ENCODE measurements at places on chromosomes 11 and 22.

GRCh38 chr11:96295369-96295768 is 47.6 kb downstream of the MAML2 start:
- no peak for DNase-seq

GRCh38 chr11:14380947-14381561 is 22.1 kb upstream of the RRAS2 start:
- DNase-seq: peak; percentile 57

DNA sequence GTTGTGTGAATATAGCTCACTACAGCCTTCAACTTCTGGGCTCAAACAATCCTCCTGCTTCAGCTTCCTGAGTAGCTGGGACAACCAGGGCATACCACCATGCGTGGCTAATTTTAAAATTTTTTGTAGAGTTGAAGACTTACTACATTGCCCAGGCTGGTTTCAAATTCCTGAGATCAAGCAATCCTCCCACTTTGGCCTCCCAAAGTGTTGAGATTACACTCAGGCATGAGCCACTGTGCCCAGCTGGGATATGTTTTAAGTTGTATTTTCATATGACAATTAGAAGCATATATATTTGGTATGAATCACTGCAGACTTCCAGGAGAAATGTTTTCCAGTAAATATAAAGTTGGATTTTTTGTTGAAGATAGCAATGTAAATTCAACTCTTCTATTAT is 15.4 kb downstream of the DDX10 start:
- DNase-seq: no peak

DNA sequence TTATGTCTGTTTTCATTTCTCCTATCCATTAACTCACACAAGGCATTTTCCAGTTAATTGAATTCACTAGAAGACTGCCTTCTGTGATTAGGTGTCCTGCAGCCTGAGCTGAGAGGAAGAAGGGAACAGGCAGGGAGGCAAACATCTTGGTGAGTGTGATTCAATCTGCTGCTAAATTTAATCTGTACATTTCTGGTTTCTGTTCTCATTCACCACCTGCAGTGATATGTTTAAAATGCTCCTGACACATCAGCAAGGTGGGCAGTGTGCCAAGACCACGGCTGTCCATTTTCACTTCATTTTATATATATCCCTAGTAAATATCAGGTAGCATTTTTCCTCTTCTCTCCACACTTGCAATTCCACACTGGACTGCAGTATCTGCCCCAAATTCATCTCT is 416.5 kb downstream of the TMEM135 start:
- no peak for DNase-seq

DNA sequence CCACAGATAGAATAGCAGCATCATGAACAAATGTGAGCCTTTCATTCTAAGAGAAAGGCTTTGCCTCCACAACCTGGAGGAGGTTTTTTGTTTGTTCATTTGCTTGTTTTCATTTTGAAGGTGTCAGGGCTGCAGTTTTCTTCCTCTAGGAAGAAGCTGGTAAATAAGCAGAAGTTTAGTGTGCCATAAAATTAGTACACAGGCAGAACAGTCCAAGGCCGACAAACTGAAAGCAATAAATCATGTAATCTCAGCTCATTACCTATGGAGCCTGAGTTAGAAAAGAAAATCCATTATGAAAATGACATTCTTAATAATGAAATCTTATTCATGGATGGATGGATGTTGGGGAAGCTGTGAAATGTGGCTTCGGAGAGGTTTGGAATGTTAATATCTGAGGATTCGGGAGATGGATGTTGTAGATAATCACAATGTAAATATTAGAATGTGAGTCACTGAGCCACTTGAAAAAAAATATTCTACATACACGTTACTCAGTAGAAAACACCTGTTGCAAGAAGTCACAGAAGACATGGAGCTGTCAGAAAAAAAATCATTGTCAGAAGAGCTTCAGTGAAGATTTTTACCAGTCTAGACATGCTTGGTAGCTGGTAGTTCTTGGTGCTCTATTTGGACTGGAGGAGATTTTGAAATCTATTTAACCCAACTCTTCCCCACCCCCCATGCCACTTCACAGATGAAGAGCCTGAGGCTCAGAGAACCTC is 15.0 kb upstream of the ZDHHC13 start:
- no peak for DNase-seq

- DNase-seq: peak; percentile 39
Observed at GRCh38 chr11:46099963-46100316, 21.3 kb downstream of the PHF21A start.
